Gastrocnemius medialis (tissue), 4 donors: ENCODE measurements at places on chromosomes 2 and 18. TPM values are rescaled to one million over a fixed set of nuclear protein-coding genes. Genes with fewer than 3 reads are reported as not detected.

DNA sequence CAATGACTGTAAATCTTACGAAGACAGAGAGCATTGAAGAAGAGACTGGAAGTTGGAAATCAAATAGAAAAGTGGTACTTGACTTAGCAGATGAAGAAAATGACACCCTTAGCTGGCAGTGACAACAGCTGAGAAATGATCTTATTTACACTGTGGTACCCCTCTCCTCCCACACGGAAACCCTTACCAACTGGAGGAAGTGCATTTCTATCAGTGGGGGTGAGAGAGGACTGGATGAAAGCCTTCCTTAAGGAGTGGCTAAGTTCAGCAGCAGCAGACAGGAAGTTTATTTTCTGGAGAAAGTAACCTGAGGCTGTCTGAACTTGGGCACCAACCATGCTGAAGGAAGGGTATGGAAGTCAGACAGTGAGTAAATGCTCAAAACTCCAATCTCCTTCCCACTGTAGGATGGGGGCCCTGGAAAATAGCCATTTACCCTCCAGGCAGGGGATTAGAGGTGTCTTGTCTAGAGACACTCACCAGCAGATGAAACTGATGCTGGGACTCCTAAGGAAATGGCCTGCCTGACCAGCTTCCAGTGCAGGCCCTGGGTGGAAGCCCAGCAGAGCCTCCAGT is 160.2 kb upstream of the NCK2 start:
- DNase-seq, result no peak

GRCh38 chr2:129801575-129801974 is 177.9 kb upstream of the RAB6C start:
- DNase-seq, result no peak

GRCh38 chr18:76502551-76502950 is 7.5 kb upstream of the ZNF516 start:
- no peak for DNase-seq

TACR1 gene
- total RNA-seq, result 0.07 TPM

SKOR2 gene
- total RNA-seq, result not detected

MAP4K4 gene
- total RNA-seq, result 66.8 TPM
